ENCODE measurements at places on chromosomes 5 and 9. TPM values are rescaled to one million over a fixed set of nuclear protein-coding genes. Genes with fewer than 3 reads are reported as not detected.
A peak's percentile ranks its signal among the peaks of the same experiment; 100 is the strongest.

Gene CDKN2B-AS1
- not detected for total RNA-seq

GRCh38 chr9:20805766-20806165 lies 121.7 kb downstream of the FOCAD start:
- DNase-seq: no peak

- DNase-seq: no peak
These were observed 25.4 kb downstream of the ADAMTS16 start for GRCh38 chr5:5165541-5166002.

GRCh38 chr5:142597546-142598337 lies 88.1 kb downstream of the FGF1 start:
- DNase-seq: peak; percentile 79

GRCh38 chr9:87714819-87715218 lies 11.1 kb upstream of the CTSL start:
- DNase-seq: peak; percentile 80

DNA sequence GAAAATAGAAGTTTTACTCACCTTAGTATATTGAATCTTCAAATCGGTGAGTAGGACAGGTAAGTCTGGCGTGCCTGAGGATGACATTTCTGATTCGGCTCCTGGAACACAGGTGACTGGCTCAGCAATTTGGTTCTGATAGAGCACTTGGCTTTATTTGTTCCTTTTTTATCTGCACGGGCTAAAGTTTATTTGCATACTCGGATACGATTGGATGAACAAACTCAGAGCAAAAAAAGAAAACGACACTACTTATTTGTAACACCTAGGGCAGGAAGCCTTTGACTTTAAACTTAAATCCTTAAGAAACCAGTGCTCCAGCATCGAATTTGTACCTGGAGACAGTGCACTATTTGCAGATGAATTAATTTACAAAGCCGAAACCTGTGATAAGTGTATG lies at the start of gene ALDH1A1:
Gene ALDH1A1 (minus strand): TSS at position 140 of the 400 bp plus-strand sequence. CDS start 53 bp downstream, at position 87.
- DNase-seq: peak; percentile 45

DNA sequence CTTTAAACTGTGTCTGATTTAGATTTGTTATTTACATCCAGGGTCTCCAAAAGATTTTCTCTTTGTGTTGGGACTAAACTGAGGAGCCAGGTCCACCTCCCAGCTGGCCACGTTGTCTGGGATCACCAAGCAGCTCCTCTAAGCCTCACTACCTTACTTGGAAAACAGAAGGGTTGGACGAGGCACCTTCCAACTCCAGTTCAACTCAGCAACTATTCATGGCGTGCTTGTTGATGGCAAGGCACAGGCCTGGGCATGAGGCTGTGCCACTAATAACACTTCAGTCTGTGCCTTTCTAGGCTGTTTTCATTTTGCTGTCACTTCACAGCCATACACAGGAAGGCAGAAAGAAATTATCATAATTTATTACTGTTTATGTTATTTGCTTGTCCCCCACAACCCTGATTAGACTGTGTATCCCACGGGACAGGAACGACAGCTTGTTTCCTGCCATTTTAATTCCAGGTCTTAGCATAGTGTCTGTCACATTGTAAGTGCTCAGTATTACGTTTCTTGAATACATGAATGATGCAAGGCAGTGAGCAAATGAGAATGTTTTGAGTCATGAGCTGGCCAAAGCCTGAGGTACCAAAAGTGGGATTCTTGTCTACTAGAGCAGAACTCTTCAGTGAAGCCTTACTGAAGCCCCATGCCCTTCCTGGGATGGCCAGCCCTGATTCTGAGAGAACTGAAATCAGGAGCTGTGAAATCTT lies 125.8 kb downstream of the GALNT10 start:
- no peak for DNase-seq

Measured in NCI-H460 (cell line).